ENCODE measurements at places on chromosomes 4 and X.
A peak's percentile ranks its signal among the peaks of the same experiment; 100 is the strongest.

DNA sequence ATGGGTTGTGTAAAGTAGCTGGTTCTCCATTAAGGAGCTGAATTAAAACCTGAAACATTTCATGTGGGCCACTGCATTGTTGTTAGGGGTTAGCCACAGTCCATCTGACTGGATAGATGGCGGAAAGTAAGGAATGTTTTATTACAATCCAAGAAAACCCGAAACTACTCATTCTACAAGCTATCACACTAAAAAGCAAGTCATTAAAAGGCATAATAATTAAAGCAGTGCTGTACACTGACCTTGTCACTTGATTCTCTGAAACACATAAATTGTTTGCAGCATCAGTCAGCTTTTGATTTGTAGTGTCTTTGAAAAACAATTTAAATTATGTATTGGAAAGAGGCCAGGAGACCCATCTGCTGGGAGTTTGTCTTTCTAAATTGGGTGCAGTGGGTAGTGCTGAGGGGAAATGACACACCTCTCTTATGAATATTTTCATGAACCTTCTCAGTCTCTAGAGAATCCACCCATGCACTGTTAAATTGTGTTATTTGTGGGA, 75.7 kb upstream of the ANK2 start:
- peak; percentile 59 for DNase-seq

DNA sequence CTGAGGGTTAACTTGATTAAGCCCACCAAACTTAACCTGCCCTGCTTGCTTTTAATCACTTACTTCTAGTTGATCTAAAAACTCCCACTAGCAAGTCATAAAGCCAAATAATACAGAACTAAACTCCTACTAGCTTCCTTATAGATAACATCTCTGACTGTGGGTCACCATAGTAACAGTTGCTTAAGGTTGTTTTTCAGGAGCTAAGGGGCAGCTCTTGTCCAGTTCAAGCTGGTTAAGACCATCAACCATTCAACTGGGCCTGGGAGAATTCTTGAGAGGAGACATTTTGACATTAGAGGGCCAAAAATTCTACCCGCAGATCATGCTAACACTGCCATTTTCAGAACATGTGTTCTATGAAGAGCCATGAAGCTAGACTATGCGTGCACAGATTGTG, 67.0 kb downstream of the UCHL1 start:
- DNase-seq: no peak

- peak; percentile 70 for DNase-seq
Measured at GRCh38 chr4:25367004-25367621, 9.9 kb upstream of the ANAPC4 start.

GRCh38 chr4:92231511-92231910, 72.3 kb upstream of the GRID2 start:
- no peak for DNase-seq

DNA sequence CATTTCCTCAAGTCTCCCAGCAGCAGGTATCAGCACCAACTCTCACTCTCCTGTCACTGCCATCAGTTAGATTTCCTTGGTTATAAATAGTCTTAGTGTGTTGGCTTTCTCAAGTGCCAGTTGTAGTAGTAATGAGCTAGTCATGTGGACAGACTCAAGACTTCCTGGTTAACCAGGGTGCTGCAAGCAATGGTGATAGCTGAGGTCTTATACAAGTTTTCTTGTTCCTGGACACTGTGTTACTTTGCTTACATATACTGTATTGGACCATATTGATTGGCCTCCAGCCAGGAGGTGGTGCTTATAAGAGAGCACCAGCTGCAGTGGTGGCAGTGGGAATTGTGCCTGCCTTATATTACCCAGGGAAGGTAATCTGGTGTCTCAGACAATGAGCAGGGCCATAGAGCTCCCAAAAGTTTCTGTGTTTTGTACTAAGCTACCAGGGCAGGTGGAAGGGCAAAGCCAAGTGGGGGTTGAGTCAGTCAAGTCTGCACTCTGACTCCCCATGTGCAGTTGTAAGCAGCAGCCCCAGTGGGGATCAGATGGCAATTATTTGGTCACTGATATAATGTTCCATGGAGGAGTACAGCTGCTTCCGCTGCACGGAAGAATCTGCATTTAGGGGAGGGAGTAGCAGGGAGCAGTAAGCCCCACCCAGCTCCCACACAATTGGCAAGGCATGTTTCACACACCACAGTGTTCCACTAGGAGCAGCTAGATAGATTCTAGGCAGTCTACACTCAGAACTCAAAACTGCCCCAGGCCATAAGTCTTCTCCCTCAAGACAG, 24.1 kb upstream of the ZDHHC15 start:
- no peak for DNase-seq

DNA sequence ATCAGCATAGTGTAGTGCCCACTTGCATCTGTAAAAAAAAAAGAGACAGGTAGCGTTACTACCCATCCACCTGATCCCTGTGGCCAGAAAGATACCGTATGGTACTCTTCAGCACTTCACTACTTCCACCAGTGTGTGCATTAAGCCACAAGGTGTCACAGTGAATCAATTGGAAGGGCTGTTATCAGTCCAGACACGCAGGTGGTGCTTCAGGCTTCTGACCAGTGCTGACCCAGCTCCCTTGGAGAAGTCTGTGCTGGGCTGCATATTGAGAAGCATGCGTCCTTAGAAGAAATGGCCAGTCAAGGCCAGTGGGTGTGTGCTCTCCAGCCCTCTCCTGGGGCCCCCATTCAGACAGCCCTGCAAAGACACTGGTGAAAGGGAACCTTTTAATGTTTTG, 10.6 kb downstream of the LDB2 start:
- DNase-seq: no peak
